ENCODE measurements at places on chromosomes 7 and 10. TPM values are rescaled to one million over a fixed set of nuclear protein-coding genes. Genes with fewer than 3 reads are reported as not detected.
A peak's percentile ranks its signal among the peaks of the same experiment; 100 is the strongest.

DNA sequence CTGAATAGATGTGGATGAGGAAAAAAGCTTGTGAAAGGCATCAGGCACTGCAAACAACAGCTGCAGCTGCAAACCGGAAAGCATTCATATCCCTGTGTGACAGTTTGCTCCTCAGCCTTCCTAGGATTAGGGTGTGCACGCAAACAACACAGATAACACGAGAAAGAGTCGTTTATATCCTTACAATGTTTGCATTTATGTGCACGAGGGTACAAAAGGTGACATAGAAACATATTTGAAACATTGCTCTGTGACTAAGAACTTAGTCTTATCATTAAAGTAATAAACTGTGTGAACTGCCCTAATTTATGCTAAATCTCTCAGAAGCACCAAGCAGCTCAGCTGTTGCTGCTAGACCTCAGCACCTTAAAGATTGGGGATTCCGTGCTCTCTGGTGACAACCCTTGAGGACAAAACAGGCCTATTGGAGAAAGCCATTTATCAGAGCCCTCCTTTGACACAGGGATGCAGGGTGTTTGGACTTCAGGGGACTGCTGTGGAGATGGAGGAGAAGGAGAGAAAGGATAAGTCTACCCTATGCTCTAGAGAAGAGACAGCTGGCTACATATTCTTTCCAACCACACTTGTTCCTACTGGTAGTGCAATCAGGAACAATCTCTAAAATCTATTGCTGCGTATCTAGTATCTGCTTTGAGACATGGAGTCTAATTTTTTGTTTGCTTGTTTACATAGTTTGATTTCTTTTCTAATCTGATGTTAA, 176.2 kb downstream of the GNAT3 start:
- H3K4me1 ChIP-seq, result no peaks in the 10 kb centered on the region
- no peak for DNase-seq
- H3K36me3 ChIP-seq, result no peaks in the 10 kb centered on the region
- no peak overlapping the region for H3K27ac ChIP-seq
- H3K27me3 ChIP-seq, result no peaks in the 10 kb centered on the region
- H3K4me3 ChIP-seq, result no peak overlapping the region

DNA sequence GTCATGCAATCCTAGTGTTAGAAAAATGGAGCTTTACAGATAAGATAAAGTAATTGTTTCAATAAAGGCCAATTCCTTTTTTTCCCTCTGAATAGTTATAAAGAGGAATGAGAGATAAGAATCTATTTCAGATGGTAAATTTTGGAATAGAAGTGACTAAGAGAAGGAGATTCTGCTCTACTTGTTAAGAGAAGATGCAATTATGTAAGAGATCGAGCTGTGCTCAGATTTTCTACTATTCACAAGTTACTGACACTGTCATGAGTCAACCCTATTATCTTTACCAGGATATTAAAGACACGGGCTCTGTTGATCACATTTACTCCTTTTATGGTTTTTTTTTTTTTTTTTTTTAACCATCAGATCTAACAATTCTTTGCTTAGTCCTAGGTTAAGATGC, 511.3 kb downstream of the ARL4A start:
- H3K27ac ChIP-seq, result no peak overlapping the region
- no peak overlapping the region for H3K4me3 ChIP-seq
- no peak for DNase-seq
- H3K36me3 ChIP-seq, result no peaks in the 10 kb centered on the region
- no peaks in the 10 kb centered on the region for H3K27me3 ChIP-seq

DNA sequence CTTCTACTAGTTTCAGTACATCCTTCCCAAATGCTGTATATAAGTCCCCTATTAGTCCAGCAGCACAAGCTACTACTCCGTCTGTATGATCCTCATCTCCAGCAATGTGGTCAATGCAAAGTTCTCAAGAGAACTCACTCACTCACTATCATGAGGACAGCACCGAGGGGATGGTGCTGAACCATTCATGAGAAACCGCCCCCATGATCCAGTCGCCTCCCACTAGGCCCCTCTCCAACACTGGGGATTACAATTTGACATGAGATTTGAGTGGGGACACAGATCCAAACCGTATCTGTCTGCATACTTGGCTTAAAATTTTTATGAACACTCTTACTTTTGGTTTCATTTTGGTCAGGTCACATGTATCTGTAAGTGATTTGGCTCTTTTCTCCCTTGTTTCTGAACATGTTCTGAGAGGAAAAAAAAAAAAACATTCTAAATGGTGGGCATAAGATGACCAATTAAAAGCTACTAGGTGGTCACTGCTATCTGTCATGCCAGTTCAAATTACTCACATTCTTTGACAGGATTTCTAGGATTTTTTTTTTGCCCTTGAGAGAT, 60.1 kb downstream of the ZNF783 start:
- H3K4me1 ChIP-seq, result no peaks in the 10 kb centered on the region
- no peak for DNase-seq
- H3K36me3 ChIP-seq, result no peaks in the 10 kb centered on the region
- no peak overlapping the region for H3K27ac ChIP-seq

The CFAP70 gene
- total RNA-seq, result 2.4 TPM

DNA sequence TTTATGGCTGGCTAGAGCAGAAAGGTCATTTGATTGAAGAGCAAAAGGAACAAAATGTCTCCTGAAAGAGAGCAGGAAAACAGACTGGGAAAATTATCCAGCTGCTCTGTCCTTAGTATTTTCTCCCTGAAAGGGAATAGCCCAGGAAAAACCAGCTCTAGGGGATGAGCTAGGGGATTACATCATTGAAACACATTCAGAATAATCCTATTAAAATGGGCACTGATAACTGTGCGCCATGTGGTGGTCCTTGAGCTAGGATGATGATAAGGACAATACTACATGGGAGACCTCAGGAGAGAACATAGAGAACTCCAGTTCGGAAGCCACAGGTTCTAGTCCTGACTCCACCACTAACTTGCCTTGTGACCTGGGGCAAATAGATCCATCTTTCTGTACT, 873.8 kb downstream of the TYW1 start:
- H3K4me3 ChIP-seq, result no peak overlapping the region
- H3K36me3 ChIP-seq, result no peaks in the 10 kb centered on the region
- no peaks in the 10 kb centered on the region for H3K4me1 ChIP-seq
- no peak overlapping the region for H3K27ac ChIP-seq
- no peaks in the 10 kb centered on the region for H3K27me3 ChIP-seq

GRCh38 chr7:157086508-157087187, 52.1 kb upstream of the UBE3C start:
- no peaks in the 10 kb centered on the region for H3K27me3 ChIP-seq
- H3K27ac ChIP-seq, result no peak overlapping the region
- no peaks in the 10 kb centered on the region for H3K4me1 ChIP-seq
- no peak for DNase-seq
- no peak overlapping the region for H3K4me3 ChIP-seq

The GOLGA7B gene
- 0.36 TPM for total RNA-seq

- H3K4me1 ChIP-seq, result no peaks in the 10 kb centered on the region
- H3K4me3 ChIP-seq, result no peak overlapping the region
- peaks cover 3% of the 10 kb centered on the region for H3K27me3 ChIP-seq
- peak; percentile 48 for DNase-seq
- H3K36me3 ChIP-seq, result no peaks in the 10 kb centered on the region
Measured at GRCh38 chr7:20778063-20778721, 8.5 kb downstream of the SP8 start.

The TMEM176A gene
- 30.7 TPM for total RNA-seq

GRCh38 chr7:158950914-158951635, 94.7 kb downstream of the DYNC2I1 start:
- H3K36me3 ChIP-seq, result no peaks in the 10 kb centered on the region
- no peaks in the 10 kb centered on the region for H3K4me1 ChIP-seq
- no peak overlapping the region for H3K27ac ChIP-seq
- H3K4me3 ChIP-seq, result no peak overlapping the region

DNA sequence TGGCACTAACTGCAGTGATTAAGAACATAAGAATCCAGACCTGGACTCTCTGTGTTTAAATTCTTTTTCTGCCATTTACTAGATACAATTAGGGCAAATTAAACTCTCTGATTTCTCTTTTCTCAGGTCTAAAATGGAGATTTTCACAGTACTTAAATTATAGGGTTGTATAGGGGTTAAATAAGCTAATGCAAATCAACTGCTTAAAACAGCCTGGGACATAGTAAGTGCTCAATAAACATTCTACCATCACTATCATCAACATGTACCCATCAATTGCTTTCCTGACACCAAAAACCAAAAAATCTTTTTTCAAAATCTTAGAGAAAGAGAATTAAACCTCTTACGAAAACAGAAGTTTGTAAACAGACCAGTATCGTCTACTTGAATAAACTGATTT, 4.5 kb downstream of the ZNF800 start:
- H3K36me3 ChIP-seq, result no peaks in the 10 kb centered on the region
- no peak overlapping the region for H3K27ac ChIP-seq
- no peak overlapping the region for H3K4me3 ChIP-seq
- no peaks in the 10 kb centered on the region for H3K4me1 ChIP-seq
- no peak for DNase-seq
- H3K27me3 ChIP-seq, result no peaks in the 10 kb centered on the region

- no peak overlapping the region for H3K4me3 ChIP-seq
- H3K4me1 ChIP-seq, result no peaks in the 10 kb centered on the region
- no peaks in the 10 kb centered on the region for H3K27me3 ChIP-seq
Measured at GRCh38 chr7:112615701-112616100, 134.9 kb downstream of the LSMEM1 start.

The SEPTIN7 gene
- total RNA-seq, result 270 TPM

GRCh38 chr10:43863859-43864591, 215.3 kb upstream of the ZNF32 start:
- no peaks in the 10 kb centered on the region for H3K36me3 ChIP-seq
- DNase-seq, result peak; percentile 71
- no peaks in the 10 kb centered on the region for H3K27me3 ChIP-seq
- H3K27ac ChIP-seq, result peak overlapping the region; percentile 49
- H3K4me3 ChIP-seq, result no peak overlapping the region

GRCh38 chr7:106415433-106415832, 130.7 kb upstream of the NAMPT start:
- no peak overlapping the region for H3K4me3 ChIP-seq
- no peaks in the 10 kb centered on the region for H3K27me3 ChIP-seq
- no peak for DNase-seq
- no peaks in the 10 kb centered on the region for H3K4me1 ChIP-seq
- no peak overlapping the region for H3K27ac ChIP-seq
- no peaks in the 10 kb centered on the region for H3K36me3 ChIP-seq

The PITX3 gene
- total RNA-seq, result not detected

DNA sequence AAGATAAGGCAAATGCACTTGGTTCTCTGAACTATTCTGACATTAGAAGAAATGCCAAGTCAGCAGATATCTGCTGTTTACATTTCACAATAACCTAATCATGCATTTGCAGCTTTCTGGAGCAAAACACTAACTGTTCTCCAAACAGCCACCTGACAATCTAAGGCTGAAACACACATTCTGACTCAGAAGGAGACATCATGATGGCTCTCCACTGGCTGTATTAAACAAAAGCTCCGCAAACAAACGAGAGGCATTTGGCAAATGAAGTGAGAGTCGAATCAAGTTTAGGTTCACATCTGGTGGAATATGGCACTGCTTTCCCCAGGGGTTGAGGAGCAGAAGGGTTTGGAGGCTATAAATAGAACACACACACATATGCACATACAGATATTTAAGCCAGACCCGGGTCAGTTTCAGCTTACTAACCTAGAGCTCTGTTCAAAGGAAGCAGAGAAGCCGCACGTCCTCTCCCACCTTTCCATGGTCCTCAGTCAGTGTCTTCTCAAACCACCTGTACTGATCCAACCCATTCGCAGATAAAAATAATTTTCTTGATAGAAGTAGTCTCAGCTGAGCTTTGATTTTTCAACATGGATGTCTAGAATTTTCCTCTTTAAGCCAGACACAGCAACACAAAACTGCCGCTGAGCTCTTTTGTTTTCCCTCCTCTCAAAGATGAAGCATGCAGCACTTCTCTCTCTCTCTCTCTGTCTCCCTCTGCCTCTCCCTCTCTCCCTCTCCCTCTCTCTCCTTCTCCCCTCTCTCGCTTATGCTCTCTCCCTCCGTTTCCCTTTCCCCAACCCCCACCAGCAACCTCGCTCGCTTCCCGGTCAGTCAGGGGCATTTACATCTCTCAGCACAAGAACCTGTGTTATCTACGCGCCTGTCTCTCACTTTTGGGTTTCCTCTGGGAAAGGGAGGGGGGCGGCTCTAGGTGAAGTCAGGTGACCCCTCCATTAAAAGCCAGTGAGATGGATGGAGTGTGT, 682.8 kb downstream of the MAGI2 start:
- H3K4me1 ChIP-seq, result peaks cover 3% of the 10 kb centered on the region
- DNase-seq, result no peak
- H3K36me3 ChIP-seq, result no peaks in the 10 kb centered on the region

DNA sequence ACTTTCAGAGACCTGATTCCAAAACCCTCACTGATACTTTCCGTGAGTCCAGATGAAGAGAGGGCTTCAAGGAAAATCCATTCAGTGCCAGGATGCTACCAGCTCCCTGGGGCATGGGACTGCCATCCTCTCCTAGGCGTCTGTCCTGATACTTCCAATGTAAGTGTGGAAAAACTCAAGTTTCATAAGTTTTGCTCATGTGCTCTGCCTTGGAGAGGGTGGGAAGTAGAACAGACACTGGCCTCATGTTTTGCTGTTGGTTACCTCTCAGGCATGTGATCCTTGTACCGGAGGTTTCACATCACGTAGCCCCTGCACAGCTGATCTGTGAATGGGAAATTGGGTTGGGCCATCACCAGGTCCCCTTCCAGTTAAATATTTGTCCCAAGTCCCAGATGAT, 517.1 kb downstream of the RPS24 start:
- no peak overlapping the region for H3K27ac ChIP-seq
- no peaks in the 10 kb centered on the region for H3K27me3 ChIP-seq
- no peak for DNase-seq

The CYP2E1 gene
- 3.4 TPM for total RNA-seq

The AKR1C4 gene
- not detected for total RNA-seq

DNA sequence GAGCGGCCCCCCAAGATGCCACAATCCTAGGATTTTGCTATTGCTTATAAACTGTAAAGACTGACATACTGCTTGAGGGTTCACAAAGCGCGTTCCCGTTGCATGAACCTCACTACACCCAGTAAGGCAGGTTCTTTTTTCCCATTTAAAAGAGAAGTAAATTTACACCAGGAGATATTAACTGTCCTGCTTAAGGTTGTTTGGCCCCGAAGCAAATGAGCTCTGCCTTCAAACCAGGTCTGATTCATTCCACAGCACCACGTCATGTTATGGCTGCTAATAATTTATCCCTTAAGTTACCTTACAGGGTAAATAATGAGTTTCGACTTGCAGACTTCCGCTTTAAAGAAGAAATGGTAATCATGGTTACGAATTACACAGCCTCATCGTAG, 559 bp upstream of the FKBP14 start:
- DNase-seq, result no peak
- peak overlapping the region; percentile 96 for H3K4me3 ChIP-seq
- H3K36me3 ChIP-seq, result no peaks in the 10 kb centered on the region
- peaks cover 7% of the 10 kb centered on the region for H3K4me1 ChIP-seq
- no peaks in the 10 kb centered on the region for H3K27me3 ChIP-seq

The CTTNBP2 gene
- 29.6 TPM for total RNA-seq

GRCh38 chr7:109343678-109344077, 774.0 kb downstream of the DNAJB9 start:
- no peak for DNase-seq
- H3K36me3 ChIP-seq, result no peaks in the 10 kb centered on the region
- H3K4me1 ChIP-seq, result no peaks in the 10 kb centered on the region
- H3K27me3 ChIP-seq, result no peaks in the 10 kb centered on the region
- H3K4me3 ChIP-seq, result no peak overlapping the region
- no peak overlapping the region for H3K27ac ChIP-seq
